ENCODE measurements at places on chromosomes 2 and 18. TPM values are rescaled to one million over a fixed set of nuclear protein-coding genes. Genes with fewer than 3 reads are reported as not detected.
A peak's percentile ranks its signal among the peaks of the same experiment; 100 is the strongest.

DNA sequence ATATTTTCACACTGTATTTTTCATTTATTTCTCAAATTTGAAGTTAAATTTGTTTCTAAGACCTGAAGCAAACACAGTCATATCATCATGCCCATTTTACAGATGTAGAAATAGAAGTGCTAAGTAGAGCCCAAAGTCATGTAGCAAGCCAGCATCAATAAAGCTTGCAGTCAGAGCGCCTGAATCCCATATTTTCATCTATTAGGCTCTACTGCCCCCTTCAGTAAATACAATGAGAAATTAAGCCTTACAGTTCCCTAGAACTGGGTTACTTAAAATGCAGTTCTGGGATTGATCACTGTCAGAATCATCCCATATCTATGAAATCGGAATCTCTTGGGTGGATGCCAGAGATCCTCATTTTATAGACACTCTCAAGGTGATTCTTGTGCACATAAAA is 419.9 kb downstream of the TGIF1 start:
- peak; percentile 37 for DNase-seq

- DNase-seq: peak; percentile 86
These were observed 228.7 kb downstream of the PIK3C3 start for GRCh38 chr18:42183746-42184145.

- DNase-seq: no peak
These were observed 423.3 kb downstream of the MTX2 start for GRCh38 chr2:176692533-176692932.

DNA sequence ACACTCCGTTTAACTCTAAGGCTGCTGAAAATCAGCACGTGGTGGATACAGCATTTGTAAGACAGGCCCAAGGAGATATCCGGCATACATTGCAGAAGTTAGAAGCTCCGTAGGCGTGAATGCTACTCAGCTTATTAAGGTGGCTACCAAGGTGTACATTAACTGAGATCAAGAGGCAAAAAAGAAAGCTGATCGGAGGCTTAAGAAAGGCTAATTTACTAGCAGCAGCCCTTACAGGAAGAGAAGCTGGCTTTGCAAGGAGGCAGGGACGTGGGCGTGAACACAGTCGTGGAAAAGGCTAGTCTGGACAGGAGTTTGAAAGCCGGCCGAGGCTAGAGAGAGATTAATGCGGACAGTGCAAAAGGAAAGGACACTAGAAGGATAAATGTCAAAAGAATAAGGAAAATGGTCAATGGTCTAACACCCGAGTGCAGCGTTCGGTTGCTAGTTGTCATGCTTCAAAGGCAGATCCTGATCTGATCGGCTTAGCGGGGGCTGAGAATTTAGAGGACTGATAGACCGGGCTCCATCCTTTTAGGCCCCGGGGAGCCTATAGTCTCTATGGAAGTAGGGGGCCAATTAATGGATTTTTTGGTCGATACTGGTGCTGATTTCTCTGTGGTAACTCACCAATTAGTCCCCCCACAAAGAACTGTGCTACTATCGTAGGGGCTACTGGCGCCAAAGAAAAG is 45.6 kb upstream of the SELENOI start:
- DNase-seq: peak; percentile 81

GRCh38 chr2:116696223-116696622 is 1118.3 kb upstream of the DDX18 start:
- DNase-seq: no peak

DNA sequence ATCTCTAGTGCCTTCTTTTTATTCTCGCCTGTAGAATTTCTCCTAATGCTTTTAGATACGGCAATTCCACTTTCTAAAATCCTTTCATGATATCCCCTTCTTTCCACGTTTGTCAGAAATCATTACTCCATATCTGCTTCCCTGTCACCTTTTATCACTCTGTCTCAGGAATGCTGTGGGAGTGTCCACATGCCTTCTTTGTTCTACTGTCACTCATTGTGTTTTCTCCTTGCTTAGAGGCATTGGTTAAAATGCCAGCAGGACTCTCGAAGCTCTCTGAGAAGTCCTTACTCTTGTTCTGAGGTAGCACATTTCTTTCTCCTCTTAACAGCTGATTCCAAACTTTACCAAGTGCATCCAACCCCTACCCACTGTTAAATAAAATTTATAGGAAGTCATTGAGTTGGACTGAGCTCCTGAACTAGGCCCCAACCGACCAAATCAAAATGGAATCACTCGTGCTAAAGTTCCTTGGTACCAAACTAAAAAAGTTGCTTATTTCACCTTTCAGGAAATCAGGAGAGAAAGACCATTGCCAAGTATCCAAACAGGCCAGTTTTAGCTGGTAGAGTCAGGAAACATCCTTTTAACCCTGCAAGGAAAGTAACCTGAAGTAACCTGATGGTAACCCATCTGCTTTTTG is 10.6 kb upstream of the GALNT5 start:
- peak; percentile 85 for DNase-seq

DNA sequence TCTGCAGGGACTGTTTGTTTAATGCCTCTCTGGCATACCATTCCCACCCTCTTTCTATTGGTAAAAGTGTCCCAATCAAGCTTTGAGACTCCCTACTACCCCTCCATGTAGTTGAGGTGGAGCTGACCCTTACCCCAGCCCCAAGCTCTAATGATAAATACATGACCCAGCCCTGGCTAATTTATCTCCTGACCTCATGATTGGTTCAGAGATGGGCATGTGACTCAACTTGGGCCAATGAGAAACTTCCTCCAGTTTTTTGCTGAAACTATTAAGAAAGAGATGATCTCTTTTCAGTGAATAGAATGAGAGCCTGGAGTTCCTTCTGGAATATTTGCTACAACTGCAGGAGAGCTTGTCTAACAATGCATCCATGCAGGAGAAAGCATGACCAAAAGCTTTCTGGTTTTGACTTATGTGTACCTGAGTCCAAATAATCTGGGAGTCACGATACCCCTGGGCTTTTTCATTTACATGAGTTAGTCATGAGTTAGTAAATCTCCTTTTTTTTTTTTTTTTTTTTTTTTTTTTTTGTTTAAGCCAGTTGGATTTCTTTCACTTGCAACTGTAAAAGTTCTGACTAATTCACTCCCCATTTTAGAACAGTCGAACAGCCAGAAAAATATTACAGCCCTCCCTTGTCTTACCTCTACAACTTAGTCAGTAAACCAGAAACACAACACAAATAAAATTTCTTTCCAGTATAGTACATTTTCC is 66.5 kb upstream of the TLK1 start:
- peak; percentile 39 for DNase-seq

- no peak for DNase-seq
These were observed 92.0 kb downstream of the ASXL3 start for GRCh38 chr18:33670029-33670428.

- no peak for DNase-seq
These were observed 387.3 kb downstream of the CLIP4 start for GRCh38 chr2:29502460-29502911.

DNA sequence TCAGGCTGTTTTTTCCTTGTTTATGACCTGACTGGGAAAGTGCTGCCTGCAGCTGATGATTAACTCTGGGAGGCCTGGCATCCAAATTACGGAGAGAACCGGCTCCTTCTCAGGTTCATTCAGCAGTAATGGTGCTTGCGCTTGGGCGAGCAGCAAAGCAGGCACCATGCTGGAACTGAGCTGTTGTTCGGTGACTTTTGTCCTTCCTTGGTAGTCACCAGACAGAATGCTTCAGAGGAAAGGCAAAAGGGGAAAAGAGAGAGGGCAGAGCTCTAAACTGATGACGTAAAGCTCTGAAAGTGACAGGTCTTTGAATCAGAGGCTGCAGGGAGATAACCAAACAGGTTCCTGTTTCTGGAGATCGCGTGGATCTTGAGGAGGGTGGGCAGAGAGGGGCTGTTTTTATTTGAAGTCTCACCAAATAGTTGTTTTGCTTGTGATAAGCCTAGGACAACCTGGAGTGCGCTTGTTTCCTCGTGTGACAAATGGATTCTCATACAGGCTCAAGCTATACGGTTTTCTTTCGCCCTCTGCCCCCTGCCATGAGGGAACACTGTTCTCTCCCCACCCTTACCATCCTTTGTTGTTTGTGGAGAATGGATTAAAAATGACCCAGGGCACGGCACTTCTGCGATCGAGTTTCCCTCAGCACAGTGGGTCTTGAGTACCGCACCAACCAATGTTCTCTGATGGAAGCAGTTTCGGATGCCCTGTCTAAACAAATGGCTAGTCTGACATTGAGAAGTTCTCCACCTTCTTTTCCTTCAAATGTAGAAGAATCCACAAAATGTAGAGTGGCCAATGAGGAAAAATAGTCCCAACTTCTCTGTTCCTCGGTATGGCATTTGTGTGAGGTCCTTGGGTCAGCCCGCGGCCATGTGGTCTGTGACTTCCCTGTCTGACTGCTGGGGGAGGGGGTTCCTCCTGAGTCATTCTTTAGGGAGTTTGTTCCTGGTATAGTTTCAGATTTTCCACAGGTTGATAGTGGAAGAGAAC is 1.3 kb downstream of the RASGRP3 start:
- DNase-seq: no peak

- DNase-seq: no peak
These were observed 134.1 kb downstream of the FMNL2 start for GRCh38 chr2:152468899-152469692.

DNA sequence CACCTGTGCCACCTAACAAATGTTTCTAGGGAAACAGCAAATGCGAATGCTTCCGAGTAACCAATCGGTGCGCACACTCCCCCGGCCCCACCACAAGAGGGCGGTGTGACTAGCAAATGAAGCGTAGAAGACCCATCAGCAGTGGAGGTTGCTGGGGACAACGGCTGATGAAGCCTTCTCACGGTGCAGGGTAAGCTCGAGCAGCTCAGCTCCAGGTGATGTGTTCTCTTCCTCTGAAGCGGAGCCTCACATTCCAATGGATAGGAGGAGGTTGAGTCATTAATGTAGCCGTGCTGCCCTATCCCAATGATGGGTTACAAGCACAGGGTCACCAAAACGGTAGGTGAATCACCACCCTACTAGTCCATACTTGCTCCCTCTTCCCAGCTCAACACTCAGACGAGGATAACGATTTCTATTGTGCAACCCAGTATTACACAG is 127.6 kb upstream of the TWIST2 start:
- DNase-seq: peak; percentile 100

DNA sequence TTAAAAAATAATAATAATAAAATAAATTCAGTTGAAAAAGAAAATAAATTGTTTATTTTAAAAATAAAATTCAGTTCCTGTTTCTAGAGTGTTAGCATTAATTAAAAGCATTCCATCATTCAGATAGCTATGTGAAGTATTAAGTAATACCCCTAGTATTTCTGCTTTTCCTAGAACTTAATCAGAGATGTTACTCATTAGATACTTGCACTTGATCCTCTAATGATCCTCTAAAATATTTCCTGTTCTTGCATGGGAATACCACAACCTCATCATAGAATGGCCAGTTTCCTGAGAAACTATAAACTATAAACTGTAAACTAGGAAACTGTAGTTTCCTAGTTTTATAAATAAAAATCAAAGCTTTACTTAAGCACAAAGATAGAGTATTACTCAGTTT is 11.1 kb upstream of the CNNM3 start:
- no peak for DNase-seq

DNA sequence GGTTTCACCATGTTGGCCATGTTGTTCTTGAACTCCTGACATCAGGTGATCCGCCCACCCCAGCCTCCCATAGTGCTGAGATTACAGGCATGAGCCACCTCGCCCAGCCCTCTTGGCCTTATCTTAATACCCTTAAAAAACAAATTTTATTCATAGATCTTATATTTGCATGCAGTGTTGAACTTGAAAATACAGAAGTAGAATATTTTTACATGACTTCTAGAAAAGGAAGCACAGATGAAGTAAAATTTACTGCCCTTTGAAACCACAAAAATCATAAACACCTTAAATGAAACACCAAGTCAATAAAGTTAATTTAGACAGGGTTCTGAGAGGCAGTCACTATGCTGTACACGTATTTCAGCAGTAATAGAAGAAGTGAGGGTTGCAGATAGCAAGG is 145.7 kb downstream of the CERS6 start:
- DNase-seq: no peak

GRCh38 chr2:163264341-163264740 is 425.8 kb upstream of the KCNH7 start:
- peak; percentile 62 for DNase-seq

DNA sequence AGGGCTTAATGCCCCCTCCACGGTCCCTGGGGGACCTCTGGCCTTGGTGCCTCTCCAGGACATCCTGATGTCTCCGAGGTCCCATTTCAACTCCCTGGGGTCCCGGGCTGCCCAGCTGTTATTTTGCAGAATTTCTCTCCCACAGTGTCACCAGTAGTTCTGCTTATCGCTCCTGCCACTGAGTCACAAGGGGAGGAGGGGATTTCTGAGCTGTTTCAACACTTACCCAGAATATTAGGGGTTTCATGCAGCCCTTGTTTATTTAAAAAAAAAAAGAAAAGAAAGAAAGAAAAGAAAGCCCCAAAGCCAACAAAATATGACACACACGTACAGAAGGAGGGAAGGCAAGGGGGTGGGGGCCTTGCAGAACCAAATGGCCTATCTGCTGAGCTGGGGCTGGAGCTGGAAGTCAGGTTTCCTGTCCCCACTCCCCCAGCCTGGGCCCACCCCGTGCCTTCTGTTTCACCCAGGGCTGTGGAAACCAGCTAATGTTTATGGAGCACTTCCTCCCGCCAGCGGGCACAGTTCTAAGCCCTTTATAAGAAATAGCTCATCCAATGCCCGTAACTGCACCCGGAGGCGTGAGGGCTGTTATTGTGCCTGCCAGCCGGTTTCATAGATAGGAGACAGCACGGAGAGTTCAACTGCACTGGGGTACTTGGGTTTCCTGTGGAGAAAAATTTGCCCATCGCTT is 8.4 kb upstream of the ARID5A start:
- DNase-seq: no peak

DNA sequence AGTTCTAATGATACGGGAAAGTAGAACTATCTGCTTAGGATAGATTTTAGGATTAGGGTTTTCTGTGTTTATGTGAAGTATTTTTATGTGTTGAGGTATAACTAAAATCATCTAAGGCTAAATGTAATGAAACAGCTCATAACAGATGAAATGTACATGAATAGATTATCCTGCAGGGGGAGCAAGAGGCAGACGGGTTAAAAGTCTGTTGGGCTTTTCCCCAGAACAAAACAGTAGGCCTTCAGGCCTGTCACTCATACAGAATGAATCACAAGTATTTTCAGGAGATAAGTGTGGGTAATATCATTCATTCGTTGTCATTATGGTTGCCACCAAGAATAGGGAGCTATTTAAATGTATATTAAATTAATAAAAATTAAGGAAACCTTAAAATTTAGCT is 107.9 kb upstream of the IL1R2 start:
- DNase-seq: peak; percentile 57

GRCh38 chr18:9741406-9741792 is 33.3 kb downstream of the RAB31 start:
- DNase-seq: no peak

CPLX4 gene
- total RNA-seq: not detected

LYPD6 gene
- total RNA-seq: not detected

MAP3K19 gene
- not detected for total RNA-seq

HOXD9 gene
- not detected for total RNA-seq

GLB1L gene
- 5.5 TPM for total RNA-seq

MC4R gene
- not detected for total RNA-seq

All from mammary epithelial cell (primary cell).